ENCODE measurements at places on chromosomes 16 and 17. TPM values are rescaled to one million over a fixed set of nuclear protein-coding genes. Genes with fewer than 3 reads are reported as not detected.
A peak's percentile ranks its signal among the peaks of the same experiment; 100 is the strongest.

CDRT15L2 gene
- total RNA-seq, result not detected

TNFRSF17 gene
- not detected for total RNA-seq

- DNase-seq, result peak; percentile 39
- peaks cover 2% of the 10 kb centered on the region for H3K27me3 ChIP-seq
- H3K36me3 ChIP-seq, result peaks cover 6% of the 10 kb centered on the region
- peaks cover 84% of the 10 kb centered on the region for H3K4me1 ChIP-seq
- H3K4me3 ChIP-seq, result peak overlapping the region; percentile 43
Observed at GRCh38 chr16:82651921-82652601, 25.3 kb downstream of the CDH13 start.

CRAMP1 gene
- total RNA-seq, result 25.6 TPM

- peaks cover 34% of the 10 kb centered on the region for H3K4me1 ChIP-seq
- DNase-seq, result no peak
- no peaks in the 10 kb centered on the region for H3K36me3 ChIP-seq
- no peak overlapping the region for H3K4me3 ChIP-seq
Observed at GRCh38 chr17:67262435-67263117, 17.6 kb upstream of the HELZ start.
